ENCODE measurements at places on chromosomes 5 and 9.

DNA sequence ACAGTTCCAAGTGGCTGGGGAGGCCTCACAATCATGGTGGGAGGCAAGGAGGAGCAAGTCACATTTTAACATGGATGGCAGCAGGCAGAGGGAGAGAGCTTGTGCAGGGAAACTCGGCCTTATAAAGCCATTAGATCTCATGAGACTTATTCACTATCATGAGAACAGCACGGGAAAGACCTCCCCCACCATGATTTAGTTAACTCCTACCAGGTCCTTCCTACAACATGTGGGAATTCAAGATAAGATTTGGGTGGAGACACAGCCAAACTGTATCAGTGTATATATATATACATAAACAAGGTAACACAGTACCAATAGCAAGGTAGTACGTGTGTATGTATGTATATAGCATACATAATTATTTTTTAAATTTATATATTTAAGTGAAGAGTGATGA lies 50.9 kb downstream of the NFX1 start:
- no peak for DNase-seq

- no peak for DNase-seq
Measured at GRCh38 chr9:5510989-5511388, 658 bp downstream of the PDCD1LG2 start.

DNA sequence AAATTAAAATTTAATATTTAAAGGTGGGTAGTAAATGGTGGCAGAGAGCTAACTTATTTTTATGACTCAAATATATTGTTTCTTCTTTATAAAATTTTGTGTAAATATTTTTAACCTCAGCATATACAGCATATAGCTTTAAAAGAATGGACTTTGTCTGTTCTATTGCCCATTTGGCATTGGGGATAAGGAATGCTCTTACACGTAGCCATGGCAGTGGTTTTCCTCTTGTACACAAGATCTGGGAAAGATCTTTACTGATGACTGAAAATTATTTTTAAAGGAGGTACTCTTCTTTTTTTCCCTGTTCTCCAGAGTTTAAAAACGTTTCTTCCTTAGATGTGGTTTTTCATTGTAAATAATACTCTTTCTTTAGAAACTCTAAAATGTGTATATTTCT lies 75.0 kb downstream of the PBX3 start:
- DNase-seq, result no peak

DNA sequence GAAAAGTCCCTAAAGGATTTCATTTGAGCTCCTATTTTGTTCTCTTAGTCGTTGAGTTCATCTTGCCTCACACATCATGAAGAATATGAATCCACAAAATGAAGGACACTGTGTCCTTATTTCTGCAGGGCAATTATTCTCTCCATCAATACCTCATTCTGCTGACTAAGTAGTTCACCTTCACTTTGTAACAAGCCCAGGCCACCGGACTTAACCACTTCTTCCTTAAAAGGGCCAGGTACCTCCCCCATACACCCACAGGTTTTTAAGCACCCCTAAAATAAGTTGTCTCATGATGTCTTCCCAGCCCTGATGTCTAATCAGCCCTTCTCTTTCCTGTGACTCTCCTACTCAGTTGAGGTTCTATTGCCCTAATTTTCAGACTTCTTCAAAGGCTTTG lies 67.1 kb upstream of the PLPP6 start:
- DNase-seq, result no peak

GRCh38 chr5:104498281-104498680 lies 935.7 kb upstream of the NUDT12 start:
- no peak for DNase-seq

GRCh38 chr5:65815161-65815560 lies 93.2 kb downstream of the NLN start:
- DNase-seq, result no peak

DNA sequence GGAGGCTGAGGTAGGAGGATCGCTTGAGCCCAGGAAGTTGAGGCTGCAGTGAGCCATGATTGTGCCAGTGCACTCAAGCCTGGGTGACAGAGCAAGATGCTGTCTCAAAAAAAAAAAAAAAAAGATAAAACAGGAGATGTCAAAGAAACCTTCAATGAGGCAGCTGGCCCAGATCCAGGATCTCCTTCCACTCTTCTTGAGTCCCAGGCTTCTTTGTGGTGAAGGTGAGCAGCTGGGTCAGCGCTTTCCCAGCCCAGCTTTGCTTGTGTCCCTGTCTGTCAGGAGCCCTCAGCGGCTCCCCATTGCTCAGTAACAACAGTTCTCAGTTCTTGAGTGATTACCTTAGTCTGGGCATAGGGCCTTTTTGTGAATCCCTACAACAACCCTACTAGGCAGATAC lies 69.4 kb upstream of the PSD2 start:
- DNase-seq, result no peak

- no peak for DNase-seq
Measured at GRCh38 chr5:68533571-68534084, 318.1 kb downstream of the PIK3R1 start.

GRCh38 chr5:109452661-109453060 lies 42.9 kb upstream of the PJA2 start:
- no peak for DNase-seq

DNA sequence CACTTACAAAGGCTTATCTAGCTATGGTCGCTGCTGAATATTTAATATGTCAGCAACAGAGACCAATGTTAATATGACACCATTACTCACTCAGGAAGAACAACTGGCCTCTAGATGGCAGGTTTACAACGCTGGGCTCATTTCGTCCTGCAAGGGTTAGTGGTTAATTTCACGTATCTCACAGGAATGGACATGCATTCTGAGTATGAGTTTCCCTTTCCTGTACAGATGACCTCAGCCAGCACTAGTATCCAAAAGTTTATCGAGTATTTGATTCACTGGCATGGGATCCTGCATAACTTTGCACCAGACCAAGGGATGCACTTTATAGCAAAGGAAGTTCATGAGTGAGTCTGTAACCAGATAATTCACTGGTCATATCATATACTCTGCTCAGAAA lies 8.7 kb upstream of the TRPC7 start:
- DNase-seq, result no peak

- no peak for DNase-seq
Measured at GRCh38 chr5:8098081-8098480, 229.1 kb downstream of the MTRR start.

DNA sequence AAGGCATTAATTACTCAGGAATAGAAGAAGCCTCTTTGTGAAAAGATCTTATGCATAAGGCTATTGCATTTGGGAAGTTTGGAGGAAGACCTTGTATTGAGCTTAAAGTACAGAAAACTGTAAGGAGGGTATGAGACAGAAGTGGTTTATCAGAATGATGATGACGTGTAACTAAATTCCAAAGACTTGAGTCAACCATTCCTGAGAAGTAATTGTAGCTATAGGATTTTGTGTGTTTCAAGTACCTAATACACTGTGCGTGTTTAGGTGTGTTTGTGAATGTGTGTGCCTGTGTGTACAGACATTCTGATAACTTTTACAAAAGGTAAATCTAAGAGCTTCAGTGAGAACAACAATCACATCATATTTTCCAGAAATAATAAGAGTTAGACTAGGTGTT lies 46.5 kb upstream of the IRX2 start:
- no peak for DNase-seq

DNA sequence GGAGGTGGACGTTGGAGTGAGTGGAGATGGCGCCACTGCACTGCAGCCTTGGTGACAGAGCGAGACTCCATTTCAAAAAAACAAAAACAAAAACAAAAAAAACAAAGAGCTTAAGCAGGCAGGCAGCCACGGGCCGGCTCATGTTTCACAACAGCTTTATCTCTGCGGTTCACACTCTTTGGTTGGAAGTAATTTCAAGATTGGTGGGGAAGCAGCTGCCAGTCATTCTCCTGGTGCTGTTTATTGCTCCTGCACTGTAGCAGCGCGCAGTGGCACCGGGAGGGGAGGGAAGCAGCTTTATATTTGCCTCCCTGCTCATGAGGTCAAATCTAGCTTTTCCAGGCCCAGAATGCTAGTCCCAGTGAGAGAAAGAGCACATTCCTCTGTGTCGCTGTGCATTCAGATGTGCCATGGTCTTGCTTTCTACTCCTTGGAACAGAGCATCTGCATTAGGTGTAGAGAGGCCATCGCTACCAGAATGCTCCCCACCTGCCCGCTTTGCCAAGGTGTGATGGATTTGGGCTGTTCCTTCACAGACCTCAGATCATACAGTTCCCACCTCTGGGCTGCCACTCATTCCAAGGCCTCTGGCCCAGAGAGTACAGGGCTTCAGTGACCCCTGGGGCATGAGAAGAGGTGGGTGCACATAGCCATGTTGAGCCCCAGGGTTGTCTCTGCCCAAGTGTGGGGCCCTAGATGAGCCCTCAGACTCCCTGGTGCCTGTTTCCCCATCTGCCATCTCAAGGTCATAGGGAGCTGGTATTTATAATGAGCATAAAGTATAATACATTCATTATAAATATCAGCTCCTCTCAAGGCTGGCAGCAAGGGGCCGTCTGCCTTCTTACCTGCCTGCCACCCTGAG lies 270.4 kb downstream of the MED10 start:
- no peak for DNase-seq

DNA sequence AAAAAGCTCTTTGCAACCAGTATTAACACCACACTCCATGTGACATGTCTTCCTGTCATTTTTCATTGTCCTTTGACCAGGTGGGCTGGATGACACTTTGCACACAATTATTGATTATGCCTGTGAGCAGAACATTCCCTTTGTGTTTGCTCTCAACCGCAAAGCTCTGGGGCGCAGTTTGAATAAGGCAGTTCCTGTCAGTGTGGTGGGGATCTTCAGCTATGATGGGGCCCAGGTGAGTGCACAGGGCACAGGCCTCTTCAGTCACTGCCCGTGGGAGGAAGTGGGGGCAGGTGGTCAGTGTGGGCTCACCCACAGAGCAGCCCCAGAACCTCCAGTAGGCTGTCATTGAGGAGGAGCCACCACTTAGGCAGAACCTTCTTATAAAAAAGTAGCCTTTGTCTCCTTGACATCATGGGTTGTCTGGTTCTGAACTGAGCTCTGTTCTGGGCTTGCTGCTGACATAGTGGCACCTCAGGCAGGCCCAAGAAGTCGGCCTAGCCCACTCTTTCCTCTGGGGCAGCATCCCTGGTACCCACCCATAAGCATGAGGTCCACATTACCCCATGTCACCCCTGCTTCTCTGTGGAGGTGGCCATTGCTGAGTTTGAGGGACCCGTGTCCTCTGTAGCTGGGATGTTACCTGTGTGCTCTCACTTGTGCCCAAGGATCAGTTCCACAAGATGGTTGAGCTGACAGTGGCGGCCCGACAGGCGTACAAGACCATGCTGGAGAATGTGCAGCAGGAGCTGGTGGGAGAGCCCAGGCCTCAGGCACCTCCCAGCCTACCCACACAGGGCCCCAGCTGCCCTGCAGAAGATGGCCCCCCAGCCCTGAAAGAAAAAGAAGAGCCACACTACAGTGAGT lies 39.3 kb downstream of the SECISBP2 start:
- no peak for DNase-seq

- no peak for DNase-seq
Measured at GRCh38 chr5:2465383-2465782, 286.1 kb downstream of the IRX2 start.

- DNase-seq, result no peak
Measured at GRCh38 chr5:115686738-115687074, 60.9 kb upstream of the TMED7 start.

GRCh38 chr5:93607367-93608258 lies 24.6 kb downstream of the NR2F1 start:
- no peak for DNase-seq

- no peak for DNase-seq
Measured at GRCh38 chr9:85016384-85017006, 347.0 kb downstream of the NTRK2 start.

DNA sequence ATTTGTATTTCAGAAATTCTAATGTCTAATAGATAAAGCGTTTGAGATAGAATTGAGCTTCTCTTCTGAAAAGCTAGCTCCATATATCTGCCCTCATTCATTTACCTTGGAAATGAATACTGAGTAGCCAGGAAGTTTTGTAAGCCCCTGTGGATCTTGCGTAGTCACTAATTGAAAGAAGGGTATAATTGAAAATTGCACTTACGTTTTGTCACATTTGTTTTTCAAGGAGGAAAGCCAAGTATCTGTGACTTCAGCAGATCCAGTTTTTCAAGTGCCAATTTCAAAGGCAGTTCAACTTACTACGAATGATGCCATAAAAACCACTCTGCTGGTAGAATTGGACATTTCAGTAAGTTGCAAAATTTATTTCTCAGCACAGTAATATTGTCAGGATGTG lies 14.0 kb downstream of the MTRR start:
- no peak for DNase-seq

DNA sequence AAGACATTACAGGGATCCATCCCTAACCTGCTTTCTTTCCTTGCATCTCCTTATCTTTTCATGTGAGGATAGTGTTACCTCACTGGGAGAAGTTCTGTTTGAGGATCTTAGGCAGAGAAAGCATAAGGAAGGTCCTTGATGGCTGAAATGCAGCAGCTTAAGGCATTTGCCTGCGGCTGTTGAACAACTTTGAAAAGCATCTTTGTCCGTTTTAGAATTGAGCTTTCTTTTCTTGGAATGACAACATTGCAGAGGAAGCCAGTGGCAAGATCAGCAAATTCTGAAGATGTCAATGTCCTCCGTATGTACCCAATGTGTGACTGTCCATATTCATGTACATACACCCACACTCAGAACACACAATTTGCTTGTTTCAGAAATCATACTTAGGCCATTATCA lies 436.2 kb downstream of the GABRG2 start:
- DNase-seq, result no peak

DNA sequence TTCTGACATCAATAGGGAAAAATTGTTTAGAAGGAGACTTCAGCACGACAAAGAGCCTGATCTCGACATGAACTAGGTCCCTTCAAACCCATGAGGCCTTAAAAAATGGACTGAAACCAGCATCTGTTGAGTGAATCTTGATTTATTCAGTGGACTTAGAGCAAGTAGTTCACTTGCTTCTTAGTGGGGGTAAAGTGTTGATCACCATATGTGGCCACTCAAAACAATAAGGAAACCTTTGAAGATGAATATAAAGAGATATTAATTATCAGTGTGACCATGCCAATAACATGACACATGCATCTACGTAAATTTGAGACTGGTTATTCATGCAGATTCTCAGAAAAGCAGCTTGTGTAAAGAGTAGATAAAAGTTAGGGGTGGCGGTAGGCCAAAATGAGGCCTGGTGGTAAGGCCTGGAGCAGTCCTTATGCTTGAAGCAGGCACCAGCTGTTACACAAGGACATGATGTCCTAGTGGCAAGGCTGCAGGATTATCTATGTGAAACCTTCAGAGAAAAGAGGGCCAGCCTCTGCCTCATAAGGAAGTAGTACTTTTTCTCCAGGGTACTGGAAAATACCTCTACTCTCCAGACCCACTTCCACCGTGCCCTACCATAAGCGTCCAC lies 61.3 kb downstream of the S1PR3 start:
- no peak for DNase-seq

DNA sequence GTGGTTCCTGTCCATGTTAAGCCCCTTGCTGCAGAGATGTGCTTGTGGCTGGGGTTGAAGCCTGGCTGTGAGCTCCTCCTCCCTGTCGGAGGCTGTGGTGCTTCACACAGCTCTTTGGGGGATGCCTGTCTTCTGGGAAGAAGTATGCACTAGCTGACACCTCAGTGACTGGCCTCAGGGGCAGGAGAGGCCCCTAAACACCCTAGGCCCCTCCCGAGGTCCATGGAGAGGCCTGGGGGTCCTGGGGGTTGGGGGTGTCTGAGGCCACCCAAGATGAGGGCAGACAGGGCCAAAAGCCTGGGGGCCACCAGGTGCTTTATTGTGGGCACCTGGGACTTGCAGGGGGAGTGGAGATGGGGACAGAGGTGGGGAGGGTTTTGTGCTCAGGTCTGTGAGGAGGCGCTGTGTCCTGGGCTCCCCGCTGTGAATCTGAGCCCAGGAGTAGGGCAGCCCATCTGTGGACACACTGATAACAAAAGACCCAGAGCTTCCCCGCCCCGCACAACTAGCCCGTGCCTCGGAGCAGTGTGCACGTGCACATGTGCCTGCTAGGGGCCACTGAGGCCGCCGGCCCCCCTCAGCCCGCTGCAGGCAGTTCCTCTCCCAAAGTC lies 92.0 kb downstream of the PHF2 start:
- no peak for DNase-seq
